ENCODE measurements at places on chromosomes 2 and 18.

DNA sequence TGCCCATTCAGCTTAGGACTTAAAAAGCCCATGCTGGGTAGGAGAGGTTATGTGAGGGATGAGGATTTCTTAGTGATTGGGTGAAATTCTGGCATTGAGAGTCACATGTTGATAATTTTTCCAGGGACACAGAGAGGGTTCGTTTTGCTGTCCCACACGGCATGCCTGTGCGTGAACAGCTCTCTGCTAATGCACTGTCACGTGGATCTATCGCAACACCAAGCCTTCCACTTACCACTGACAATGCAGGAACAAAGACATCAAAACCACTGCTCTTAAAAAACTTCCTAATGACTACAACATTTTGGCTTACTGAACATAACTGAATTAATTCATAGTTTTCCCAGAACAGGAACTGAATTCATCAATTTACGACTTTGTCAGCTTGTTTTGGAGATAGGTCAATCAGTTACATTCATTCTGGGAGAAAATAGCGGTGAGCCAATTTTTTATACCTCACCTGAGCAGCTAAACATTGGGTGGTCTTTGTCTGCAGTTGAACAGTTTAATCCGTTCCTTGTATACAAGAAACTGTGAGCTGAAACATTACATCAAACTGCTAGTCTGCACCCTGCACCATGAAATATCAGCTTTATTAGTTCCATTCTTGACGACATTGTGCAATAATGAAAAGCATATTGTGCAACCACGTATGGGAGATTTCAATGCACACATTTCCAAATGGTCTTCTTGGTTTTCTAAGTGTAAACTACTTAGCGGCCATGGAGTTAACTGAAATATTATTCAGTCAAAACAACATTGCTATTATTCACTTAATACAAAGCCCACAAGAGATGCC lies 127.1 kb downstream of the LPIN1 start:
- no peak overlapping the region for H3K27ac ChIP-seq
- no peak overlapping the region for H3K4me3 ChIP-seq
- no peaks in the 10 kb centered on the region for H3K4me1 ChIP-seq
- no peaks in the 10 kb centered on the region for H3K36me3 ChIP-seq
- H3K27me3 ChIP-seq, result no peaks in the 10 kb centered on the region

DNA sequence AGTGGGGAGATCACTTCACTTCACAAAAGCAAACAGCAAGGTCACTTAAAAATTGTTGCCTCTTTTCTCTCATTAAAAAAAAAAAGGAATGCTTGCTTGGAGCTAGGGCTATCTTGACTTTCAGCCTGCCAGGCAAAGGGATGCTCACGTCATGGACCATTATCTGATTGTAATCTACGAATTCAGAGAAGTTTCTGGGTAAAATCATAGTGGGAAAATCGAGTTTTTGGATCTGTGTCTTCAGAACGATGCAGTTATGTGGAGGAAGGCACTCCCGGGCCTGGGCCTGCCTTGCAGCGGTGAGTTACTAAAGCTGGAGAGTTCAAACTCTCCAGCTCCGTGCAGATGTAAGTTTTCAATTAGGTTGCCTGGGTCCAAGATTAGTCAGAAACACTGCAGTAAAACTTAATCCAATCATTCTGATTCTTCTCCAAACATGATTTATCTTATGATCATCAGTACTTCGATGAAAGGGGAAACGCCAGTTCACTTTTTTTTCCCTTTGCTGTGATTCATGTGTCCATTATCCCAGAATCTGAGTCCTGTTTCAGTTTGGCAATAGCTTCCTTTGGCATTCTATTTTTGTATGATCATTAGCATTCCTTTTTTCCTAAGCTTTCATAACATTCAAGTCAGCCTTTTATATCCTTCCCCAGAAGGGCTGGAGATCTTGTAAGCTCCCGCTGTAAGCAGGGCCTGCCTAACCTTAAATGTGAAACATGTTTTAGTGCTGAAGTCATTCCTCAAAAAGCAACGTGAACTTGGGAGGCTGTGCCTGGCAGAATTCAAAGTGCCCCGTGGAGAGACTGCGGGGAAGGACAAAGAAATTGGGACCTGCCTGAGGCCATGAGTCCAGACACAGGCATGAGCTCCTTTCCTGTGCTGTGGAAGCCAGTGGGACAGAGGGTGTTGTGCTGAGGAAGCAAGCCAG lies 119.3 kb upstream of the TWIST2 start:
- H3K27ac ChIP-seq, result peak overlapping the region; percentile 100
- DNase-seq, result peak; percentile 74
- no peaks in the 10 kb centered on the region for H3K36me3 ChIP-seq
- peaks cover 2% of the 10 kb centered on the region for H3K4me1 ChIP-seq

DNA sequence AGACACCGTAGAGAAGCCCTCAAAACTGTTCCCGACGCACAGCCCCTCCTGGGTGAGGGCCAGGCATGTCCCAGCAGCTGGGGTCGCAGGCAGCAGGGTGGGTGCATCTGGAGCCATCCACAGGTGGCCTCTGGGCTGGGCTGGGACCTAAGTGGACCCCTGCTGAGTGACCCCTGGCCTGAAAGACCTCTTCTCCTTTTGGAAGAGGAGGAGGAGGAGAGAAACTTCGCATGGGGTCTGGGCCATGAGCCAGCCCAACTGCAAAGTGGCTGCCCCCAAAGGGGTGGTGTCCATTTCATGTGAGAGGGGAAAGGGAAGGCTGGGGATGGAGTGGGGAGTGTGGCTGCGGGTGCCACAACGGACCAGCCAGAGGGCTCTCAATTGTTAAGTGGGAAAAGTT lies 25.1 kb downstream of the ANO7 start:
- H3K27ac ChIP-seq, result no peak overlapping the region
- H3K27me3 ChIP-seq, result no peaks in the 10 kb centered on the region
- no peak for DNase-seq
- no peaks in the 10 kb centered on the region for H3K4me1 ChIP-seq
- no peaks in the 10 kb centered on the region for H3K36me3 ChIP-seq
- no peak overlapping the region for H3K4me3 ChIP-seq

DNA sequence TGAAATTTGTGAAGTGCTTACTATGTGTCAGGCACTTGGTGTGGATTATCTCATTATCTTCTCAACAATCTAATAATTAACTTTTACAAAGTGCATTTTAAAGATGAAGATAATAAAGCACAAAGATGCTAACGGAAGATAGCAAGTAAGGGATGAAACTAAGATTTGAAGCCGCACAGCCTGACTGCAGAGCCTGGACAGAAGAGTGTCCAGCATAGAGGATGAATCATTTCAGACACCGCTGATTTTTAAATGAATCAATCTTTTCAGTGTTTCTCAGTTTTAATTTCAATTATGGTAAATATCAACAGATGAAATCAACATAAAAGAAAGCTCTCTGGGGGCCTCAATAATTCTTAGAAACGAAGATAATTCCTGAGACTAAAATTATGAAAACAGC lies 24.5 kb upstream of the STAM2 start:
- no peak for DNase-seq
- no peaks in the 10 kb centered on the region for H3K27me3 ChIP-seq
- H3K4me1 ChIP-seq, result no peaks in the 10 kb centered on the region
- H3K27ac ChIP-seq, result no peak overlapping the region

GRCh38 chr2:152890736-152891135 lies 172.3 kb downstream of the ARL6IP6 start:
- no peak overlapping the region for H3K27ac ChIP-seq
- no peak for DNase-seq
- no peaks in the 10 kb centered on the region for H3K36me3 ChIP-seq
- H3K27me3 ChIP-seq, result no peaks in the 10 kb centered on the region
- H3K4me1 ChIP-seq, result no peaks in the 10 kb centered on the region
- no peak overlapping the region for H3K4me3 ChIP-seq

- H3K36me3 ChIP-seq, result no peaks in the 10 kb centered on the region
- no peak for DNase-seq
- no peaks in the 10 kb centered on the region for H3K27me3 ChIP-seq
- H3K4me3 ChIP-seq, result no peak overlapping the region
- no peaks in the 10 kb centered on the region for H3K4me1 ChIP-seq
Observed at GRCh38 chr18:57543560-57543959, 42.9 kb downstream of the FECH start.

DNA sequence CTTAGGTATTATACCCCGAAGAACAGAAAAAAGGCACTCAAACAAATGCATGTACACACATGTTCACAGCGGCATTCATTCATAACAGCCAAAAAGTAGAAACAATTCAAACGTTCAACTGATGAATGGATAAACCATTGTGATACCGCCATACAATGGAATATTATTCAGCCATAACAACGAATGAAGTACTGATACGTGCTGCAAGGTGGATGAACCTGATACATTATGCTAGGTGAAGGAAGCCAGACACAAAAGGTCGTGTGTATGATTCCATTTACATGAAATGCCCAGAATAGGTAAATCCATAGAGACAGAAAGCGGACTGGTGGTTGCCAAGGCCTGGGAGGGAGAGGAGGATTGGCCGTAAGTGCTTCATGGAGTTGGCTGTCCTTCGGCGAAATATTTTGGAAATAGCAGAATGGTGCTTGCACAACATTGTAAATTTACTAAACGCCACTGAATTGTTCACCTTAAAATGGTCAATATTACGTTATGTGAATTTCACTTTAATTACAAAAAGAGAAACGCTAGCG lies 750 bp upstream of the RMP24 start:
- DNase-seq, result no peak
- H3K27ac ChIP-seq, result no peak overlapping the region
- H3K36me3 ChIP-seq, result no peaks in the 10 kb centered on the region
- peaks cover 6% of the 10 kb centered on the region for H3K4me1 ChIP-seq
- peak overlapping the region; percentile 81 for H3K4me3 ChIP-seq

DNA sequence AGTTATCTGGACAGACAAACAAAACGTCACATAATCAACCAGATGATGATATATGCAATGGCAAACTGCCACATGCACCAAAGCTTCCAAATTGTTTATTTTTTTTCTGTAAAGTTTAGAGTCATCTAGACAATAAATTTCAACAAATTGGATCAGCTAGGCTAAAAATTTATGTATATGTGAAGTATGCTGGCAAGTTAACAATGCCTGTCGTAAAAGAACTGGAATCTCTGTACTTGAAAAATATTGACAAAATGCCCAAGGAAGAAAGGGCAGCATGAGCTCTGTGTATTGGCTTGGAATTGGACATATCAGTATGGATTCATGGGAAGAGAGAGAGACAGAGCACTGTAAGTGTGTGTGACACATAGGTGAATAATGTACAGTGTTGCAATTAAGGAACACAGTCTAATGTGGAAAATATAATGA lies 309.8 kb downstream of the ERBB4 start:
- no peak for DNase-seq
- no peak overlapping the region for H3K4me3 ChIP-seq
- peaks cover 1% of the 10 kb centered on the region for H3K36me3 ChIP-seq
- H3K27ac ChIP-seq, result no peak overlapping the region

GRCh38 chr2:203936535-203936934 lies at the start of gene ICOS:
TSS of gene ICOS (plus strand) at chr2:203936763. CDS start at chr2:203936815, 52 bp downstream.
- H3K4me1 ChIP-seq, result peaks cover 6% of the 10 kb centered on the region
- H3K27ac ChIP-seq, result no peak within 1 kb of the TSS
- H3K27me3 ChIP-seq, result no peaks in the 10 kb centered on the region
- H3K4me3 ChIP-seq, result no peak within 1 kb of the TSS
- no peak for DNase-seq
- no peaks in the 10 kb centered on the region for H3K36me3 ChIP-seq

GRCh38 chr18:62881509-62882016 lies 166.2 kb downstream of the PHLPP1 start:
- peak; percentile 57 for DNase-seq
- peak overlapping the region; percentile 26 for H3K27ac ChIP-seq
- no peaks in the 10 kb centered on the region for H3K36me3 ChIP-seq
- H3K4me3 ChIP-seq, result no peak overlapping the region
- H3K27me3 ChIP-seq, result no peaks in the 10 kb centered on the region

GRCh38 chr18:4455113-4455811 lies at the start of gene DLGAP1:
TSS of gene DLGAP1 (minus strand) at chr18:4455307.
- H3K27me3 ChIP-seq, result no peaks in the 10 kb centered on the region
- no peak within 1 kb of the TSS for H3K27ac ChIP-seq
- H3K36me3 ChIP-seq, result no peaks in the 10 kb centered on the region
- DNase-seq, result peak; percentile 62
- H3K4me1 ChIP-seq, result no peaks in the 10 kb centered on the region

DNA sequence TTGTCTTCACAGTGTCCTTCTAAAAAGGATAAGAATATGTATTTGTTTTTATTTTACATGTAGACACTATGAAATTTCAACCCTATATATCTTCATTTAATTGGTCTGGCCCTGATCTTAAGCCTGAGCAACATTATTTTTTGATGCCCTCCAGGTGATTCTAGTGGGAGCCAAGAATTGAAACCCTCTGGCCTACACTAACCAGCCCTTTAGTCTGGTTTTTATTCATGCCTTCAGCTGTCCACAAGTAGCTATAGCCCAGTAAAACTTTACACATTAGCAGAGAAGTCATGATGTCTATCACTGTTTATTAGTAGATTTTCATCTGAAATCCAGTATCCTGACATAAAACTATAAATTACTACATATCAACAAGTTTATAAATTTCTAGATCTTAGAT lies 52.7 kb upstream of the UBXN4 start:
- no peaks in the 10 kb centered on the region for H3K36me3 ChIP-seq
- H3K4me1 ChIP-seq, result no peaks in the 10 kb centered on the region
- DNase-seq, result no peak
- H3K27me3 ChIP-seq, result no peaks in the 10 kb centered on the region

GRCh38 chr2:64463781-64464180 lies 9.8 kb downstream of the LGALSL start:
- no peaks in the 10 kb centered on the region for H3K27me3 ChIP-seq
- H3K36me3 ChIP-seq, result no peaks in the 10 kb centered on the region
- H3K4me1 ChIP-seq, result peaks cover 3% of the 10 kb centered on the region
- H3K27ac ChIP-seq, result no peak overlapping the region
- DNase-seq, result no peak

DNA sequence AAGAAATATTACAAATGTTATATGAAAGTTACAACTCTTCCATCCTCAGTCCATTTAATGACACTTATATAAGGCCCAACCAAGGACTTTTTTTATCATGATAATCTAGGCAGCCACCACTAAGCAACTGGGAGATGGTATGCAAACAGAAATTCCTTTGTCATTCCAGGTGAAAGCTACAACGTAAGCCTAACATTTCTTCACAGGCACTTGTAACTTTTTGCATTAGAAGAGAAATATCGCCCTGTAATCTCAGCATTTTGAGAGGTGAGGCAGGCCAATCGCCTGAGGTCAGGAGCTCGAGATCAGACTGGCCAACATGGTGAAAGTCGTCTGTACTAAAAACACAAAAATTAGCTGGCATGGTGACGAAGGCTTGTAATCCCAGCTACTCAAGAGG lies 581.2 kb upstream of the SLC8A1 start:
- no peaks in the 10 kb centered on the region for H3K36me3 ChIP-seq
- H3K27ac ChIP-seq, result no peak overlapping the region
- H3K4me3 ChIP-seq, result no peak overlapping the region
- DNase-seq, result no peak

GRCh38 chr2:128818248-128818647 lies 499.6 kb upstream of the HS6ST1 start:
- H3K4me3 ChIP-seq, result no peak overlapping the region
- H3K27me3 ChIP-seq, result no peaks in the 10 kb centered on the region
- H3K36me3 ChIP-seq, result no peaks in the 10 kb centered on the region
- DNase-seq, result no peak
- H3K4me1 ChIP-seq, result no peaks in the 10 kb centered on the region
- H3K27ac ChIP-seq, result no peak overlapping the region

- peaks cover 3% of the 10 kb centered on the region for H3K4me1 ChIP-seq
- no peak overlapping the region for H3K4me3 ChIP-seq
- no peaks in the 10 kb centered on the region for H3K27me3 ChIP-seq
- H3K27ac ChIP-seq, result no peak overlapping the region
- no peaks in the 10 kb centered on the region for H3K36me3 ChIP-seq
Observed at GRCh38 chr2:212109217-212109616, 429.4 kb downstream of the ERBB4 start.

- no peaks in the 10 kb centered on the region for H3K27me3 ChIP-seq
- H3K4me1 ChIP-seq, result no peaks in the 10 kb centered on the region
- DNase-seq, result no peak
- no peaks in the 10 kb centered on the region for H3K36me3 ChIP-seq
Observed at GRCh38 chr2:119921825-119922224, 91.1 kb upstream of the EPB41L5 start.

GRCh38 chr2:240514631-240515030 lies 43.2 kb downstream of the ANKMY1 start:
- DNase-seq, result no peak
- H3K27ac ChIP-seq, result no peak overlapping the region
- H3K27me3 ChIP-seq, result no peaks in the 10 kb centered on the region
- no peak overlapping the region for H3K4me3 ChIP-seq
